ENCODE measurements at places on chromosomes 4 and X.

- no peak for DNase-seq
Observed at GRCh38 chr4:145230726-145231125, 50.3 kb upstream of the OTUD4 start.

GRCh38 chr4:42152507-42153504 is at the start of gene BEND4:
Gene BEND4 (minus strand): TSS chr4:42152655. CDS start chr4:42152143, 512 bp downstream.
- no peak for DNase-seq

DNA sequence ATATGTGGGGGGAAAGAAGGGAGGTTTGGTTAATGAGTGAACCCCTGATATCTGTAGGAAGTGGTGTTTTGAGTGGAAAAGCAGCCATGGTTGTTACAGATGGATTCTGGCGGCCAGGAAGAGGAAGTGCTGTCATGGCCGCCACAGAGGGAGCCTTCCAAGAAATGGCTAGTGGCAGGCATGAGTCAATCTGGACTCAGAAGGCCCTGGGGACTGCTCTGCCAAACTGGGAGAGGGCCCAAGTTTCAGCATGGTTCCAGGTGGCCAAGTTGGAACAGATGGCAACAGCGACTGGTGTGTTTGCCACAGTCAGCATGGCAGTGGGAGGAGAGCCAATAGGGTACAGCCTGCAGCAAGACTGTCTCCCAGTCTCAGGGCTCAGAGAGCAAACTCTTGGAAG is 32.5 kb downstream of the ETDB start:
- DNase-seq = no peak

GRCh38 chrX:14352511-14352910 is 176.8 kb upstream of the GLRA2 start:
- no peak for DNase-seq

DNA sequence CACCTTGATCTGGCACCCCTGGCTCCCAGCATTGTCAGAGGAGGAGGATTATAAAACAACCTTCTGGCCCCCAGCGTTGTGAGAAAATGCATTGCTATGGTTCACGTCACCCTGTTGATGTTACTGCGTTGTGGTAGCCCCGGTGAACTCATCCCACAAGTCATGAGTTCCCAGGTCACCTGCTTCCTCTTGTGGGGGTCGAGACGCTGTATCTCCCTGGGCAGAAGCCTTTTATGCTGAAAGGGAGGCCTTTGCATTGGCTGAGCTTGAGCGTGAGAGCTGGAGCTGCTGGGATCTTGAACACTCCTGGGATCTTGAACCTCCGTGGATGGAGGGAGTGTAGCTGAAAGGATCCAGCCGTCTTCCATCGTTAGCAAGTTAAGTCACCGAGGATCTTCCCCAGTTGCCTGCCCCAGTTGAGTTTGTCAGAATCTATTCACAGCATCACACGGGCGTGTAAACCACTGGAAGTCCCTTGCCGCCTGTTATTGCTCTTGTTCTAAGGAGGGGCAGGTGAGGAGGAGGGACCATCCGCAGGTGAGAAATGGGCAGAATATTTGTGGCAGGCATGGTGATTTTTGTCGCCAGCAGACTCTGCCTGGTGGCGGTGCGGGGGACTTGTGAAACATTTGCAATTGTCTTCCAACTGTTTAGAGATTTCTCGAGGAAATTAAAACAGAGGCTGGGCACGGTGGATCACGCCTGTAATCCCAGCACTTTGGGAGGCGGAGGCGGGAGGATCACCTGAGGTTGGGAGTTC is 299.9 kb downstream of the ASMT start:
- no peak for DNase-seq
